ENCODE measurements at places on chromosomes 6 and 20.

DNA sequence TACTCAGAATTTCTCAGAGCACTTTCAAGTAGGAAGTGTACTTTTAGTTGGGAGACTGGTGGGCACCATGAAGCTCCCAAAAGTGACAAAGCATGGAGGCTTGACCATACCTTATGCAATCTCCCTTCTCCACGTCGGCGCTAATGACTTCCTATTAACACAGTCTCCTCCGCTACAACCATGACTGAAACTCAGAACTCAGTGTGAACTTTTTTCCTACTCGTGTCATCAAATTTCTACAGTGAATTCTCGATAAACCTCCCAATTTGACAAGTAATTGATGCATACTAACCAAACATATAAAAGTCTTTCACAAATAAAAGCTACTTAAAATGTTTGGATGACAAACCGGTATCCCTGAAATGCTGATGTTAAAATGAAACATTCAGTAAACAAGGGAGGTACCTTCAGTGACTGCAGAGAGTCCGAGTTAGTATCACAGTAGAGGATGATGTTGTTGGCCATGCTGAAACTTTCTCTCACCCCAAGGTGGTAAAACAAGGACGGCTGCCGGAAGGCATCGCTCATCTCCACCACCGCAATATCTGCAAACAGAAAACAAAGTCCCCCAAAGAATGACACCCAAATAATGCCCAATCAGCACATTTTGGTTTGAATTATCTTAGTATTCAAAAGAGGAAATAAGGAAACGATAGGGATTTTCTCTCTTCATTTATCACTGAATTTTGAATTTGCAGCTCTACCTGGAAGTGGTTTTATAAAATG lies 72.1 kb downstream of the MAP3K5 start:
- H3K4me3 ChIP-seq = no peak overlapping the region
- no peak overlapping the region for H3K27ac ChIP-seq
- no peaks in the 10 kb centered on the region for H3K36me3 ChIP-seq
- no peak for DNase-seq
- no peaks in the 10 kb centered on the region for H3K4me1 ChIP-seq
- H3K27me3 ChIP-seq = no peaks in the 10 kb centered on the region

- H3K36me3 ChIP-seq = no peaks in the 10 kb centered on the region
- no peak overlapping the region for H3K4me3 ChIP-seq
- no peaks in the 10 kb centered on the region for H3K4me1 ChIP-seq
- no peaks in the 10 kb centered on the region for H3K27me3 ChIP-seq
These were observed 166.8 kb downstream of the IBTK start for GRCh38 chr6:82080767-82081166.

DNA sequence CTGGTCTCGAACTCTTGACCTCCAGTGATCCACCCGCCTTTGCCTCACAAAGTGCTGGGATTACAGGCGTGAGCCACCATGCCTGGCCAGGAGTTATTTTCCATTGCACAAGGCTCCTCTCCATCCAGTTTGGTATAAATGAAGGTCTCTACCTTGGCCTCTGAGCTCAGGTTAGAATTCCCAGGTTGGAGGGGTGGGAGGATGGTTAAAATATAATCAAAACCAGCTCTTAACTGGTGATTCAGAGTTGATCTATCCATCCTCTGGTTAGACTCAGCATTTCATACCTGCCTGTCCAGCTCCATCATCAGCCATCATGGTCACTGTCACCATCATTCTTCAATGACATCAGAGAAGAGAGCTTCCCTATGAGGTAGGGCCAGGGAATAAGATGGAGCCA lies 2.6 kb upstream of the SLC22A7 start:
- no peaks in the 10 kb centered on the region for H3K36me3 ChIP-seq
- no peaks in the 10 kb centered on the region for H3K4me1 ChIP-seq
- no peak overlapping the region for H3K27ac ChIP-seq
- no peak for DNase-seq

DNA sequence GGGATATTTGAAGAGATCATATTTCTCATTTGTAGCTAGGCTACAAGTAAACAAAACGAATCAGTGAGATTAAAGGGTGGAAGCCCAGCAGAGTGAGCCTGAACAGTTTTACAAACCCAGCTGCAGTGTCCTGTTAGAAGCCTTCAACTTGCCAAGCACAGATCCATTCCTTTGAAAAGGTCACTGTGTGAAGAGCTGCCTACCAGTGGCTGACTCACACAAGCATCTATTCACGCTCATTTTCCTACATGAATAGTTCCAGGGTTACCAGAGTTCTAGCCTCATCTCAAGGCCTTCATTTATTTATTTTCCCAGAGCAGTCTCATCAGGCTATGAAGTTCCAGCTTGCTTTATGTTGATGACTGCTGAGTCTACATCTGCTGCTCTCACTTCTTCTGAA lies 25.7 kb upstream of the MLIP start:
- no peak overlapping the region for H3K4me3 ChIP-seq
- no peaks in the 10 kb centered on the region for H3K27me3 ChIP-seq
- DNase-seq = no peak

All from H1 (cell line).